ENCODE measurements at places on chromosomes 12 and 14.

GRCh38 chr12:53975479-53976152, 862 bp upstream of the HOTAIR start:
- DNase-seq, result no peak

- no peak for DNase-seq
Measured at GRCh38 chr12:28824849-28825248, 324.2 kb upstream of the FAR2 start.

DNA sequence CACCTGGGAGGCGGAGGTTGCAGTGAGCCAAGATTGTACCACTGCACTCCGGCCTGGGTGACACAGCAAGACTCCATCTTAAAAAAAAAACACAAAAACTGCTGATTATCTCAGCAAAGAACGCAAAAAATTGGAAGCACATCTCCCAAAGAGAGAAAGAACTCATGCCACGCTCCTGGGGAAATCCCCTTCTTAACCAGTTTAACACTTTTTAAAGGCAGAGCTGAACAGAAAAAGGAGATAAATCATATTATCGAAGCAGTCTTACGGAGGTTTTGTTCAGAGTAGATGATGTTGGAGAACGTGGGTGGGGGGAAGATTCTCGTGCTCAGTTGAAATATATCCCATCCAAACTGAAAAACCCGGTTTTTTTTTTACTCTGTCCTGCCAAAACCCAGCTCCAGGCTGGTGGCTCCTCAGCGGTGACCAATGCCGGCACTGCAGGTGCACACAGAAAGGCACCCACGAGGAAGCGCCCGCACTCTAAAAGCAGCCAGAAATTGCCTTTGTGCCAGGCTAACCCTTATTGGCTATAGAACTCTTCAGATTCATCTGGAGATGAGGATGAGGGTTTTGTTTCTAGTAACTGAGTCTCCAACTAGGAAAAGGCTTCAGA, 100.2 kb upstream of the PARP11 start:
- no peak for DNase-seq

DNA sequence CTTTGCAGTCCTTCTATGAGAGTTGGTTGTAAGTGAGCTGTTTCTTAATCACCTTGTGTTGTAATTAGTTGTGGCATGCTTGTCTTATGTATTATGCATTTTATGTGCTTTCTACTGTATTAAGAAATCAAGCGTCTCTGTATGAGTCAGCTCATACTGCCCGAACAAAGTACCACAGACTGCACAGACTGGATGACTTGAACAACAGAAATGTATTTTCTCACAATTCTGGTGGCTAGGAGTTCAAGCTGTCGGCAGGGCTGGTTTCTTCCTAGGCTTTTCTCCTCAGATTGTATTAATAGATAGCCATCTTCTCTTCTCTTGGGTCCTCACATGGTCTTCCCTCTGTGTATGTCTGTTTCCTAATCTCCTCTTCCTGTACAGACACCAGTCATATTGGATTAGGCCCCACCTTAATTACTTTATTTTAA, 77.7 kb downstream of the FLRT2 start:
- DNase-seq, result no peak

- peak; percentile 60 for DNase-seq
Measured at GRCh38 chr12:53225635-53226424, 6.2 kb downstream of the RARG start.

GRCh38 chr14:101350021-101350420, 211.3 kb upstream of the DIO3 start:
- DNase-seq, result peak; percentile 20

- DNase-seq, result no peak
Measured at GRCh38 chr14:100473249-100473648, 114.0 kb downstream of the BEGAIN start.

All from left forelimb (tissue), 1 donor.